Esophagus squamous epithelium (tissue), 5 donors: ENCODE measurements at places on chromosomes 12 and 14. TPM values are rescaled to one million over a fixed set of nuclear protein-coding genes. Genes with fewer than 3 reads are reported as not detected.

TAS2R20 gene
- 2.3 TPM for total RNA-seq

TSPAN19 gene
- total RNA-seq = not detected

AQP5 gene
- total RNA-seq = 18.4 TPM

TAS2R14 gene
- 1.2 TPM for total RNA-seq

MAP3K9 gene
- 15.4 TPM for total RNA-seq

PRB2 gene
- total RNA-seq = not detected

IQSEC3 gene
- total RNA-seq = 0.95 TPM

GRCh38 chr12:48031135-48031960 is 27.1 kb upstream of the COL2A1 start:
- no peaks in the 10 kb centered on the region for H3K4me1 ChIP-seq
- H3K27me3 ChIP-seq = no peaks in the 10 kb centered on the region
- H3K4me3 ChIP-seq = no peak overlapping the region
- H3K27ac ChIP-seq = no peak overlapping the region

DNA sequence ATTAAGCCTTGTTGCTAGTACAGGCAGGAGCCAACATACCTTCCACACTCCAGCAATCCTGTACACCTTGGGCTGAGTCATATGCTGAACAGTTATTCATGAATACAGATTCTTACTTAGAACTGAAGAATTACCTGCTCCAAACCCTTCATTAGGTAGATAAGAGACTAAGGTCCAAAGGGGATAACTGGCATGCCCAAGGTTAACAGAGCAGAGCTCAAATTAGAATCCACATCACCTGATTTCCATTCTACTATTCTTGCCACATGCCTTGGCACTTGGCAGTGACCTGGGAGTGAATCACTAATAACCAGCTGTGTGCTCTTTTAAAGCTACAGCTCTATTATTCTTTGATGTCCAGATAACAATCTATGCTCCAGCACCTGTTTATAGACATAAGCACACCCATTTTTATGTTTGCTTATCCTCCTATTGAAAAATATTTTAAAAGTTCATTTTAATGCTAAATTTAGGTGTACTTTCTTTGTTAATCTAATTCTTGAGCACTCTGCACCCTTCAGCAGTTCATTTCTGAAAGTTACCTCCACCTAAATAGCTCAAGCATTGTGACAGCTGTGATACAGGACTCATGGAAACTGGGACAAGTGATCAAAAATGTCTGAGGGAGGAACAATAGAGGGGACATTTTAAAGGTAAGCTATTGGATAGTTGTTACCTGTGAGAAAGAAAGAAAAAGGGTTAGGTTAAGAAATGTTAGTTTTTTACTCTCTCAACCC is 19.4 kb downstream of the LPCAT3 start:
- H3K27ac ChIP-seq = peak overlapping the region; percentile 5
- H3K4me1 ChIP-seq = peaks cover 8% of the 10 kb centered on the region
- no peaks in the 10 kb centered on the region for H3K36me3 ChIP-seq
- no peak overlapping the region for H3K4me3 ChIP-seq

DNA sequence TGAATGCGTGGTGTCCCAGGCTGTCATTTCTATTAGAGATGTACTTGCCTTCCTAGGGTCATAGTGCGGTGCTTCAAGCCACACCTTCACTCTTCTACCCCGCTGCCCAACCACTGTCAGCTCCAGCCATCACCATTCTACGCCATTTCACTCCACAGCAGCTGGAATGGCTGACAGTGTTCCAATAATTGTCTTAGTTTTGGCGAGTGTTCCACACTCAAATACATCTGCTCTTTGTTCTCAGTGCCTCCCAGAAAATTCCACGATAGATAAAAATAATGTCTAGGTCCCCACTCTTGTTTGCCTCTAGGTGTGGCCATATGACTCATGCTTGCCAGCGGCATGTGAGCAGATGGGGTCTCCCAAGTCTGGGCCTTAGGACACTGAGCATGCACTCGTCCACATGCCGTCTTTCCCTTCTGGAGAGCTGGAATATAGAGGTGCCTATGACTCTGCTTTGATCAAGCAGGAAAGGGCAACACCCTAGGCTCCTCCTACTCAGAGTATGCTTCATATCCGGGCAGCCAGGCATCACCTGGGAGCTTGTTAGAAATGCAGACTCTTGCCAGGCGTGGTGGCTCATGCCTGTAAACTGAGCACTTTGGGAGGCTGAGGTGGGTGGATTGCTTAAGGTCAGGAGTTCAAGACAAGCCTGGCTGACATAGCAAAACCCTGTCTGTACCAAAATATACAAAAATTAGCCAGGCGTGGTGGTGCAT is 163.0 kb downstream of the BRMS1L start:
- H3K36me3 ChIP-seq = no peaks in the 10 kb centered on the region
- H3K27ac ChIP-seq = no peak overlapping the region
- no peak for DNase-seq
- no peaks in the 10 kb centered on the region for H3K27me3 ChIP-seq

DNA sequence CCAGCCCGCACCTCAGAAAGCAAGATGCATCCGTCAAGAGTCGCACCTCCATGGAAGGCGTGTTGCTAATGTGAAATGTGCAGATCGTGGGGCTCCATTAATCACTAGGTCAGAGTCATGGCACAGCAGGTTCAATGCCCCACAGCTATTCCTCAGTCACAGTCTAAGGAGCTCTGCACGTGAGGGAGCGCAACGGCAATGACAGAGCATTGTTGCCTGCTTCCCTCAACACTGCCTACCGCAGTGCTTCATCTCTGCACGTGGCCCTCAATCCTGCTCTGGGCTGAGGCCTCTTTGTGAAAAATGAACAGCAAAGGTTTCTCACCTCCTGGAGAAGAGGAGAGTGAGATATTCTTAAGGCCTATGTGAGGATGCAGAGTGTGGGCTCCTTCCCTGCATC is 995.2 kb upstream of the TMEM132C start:
- no peak overlapping the region for H3K27ac ChIP-seq
- H3K4me3 ChIP-seq = no peak overlapping the region
- no peaks in the 10 kb centered on the region for H3K27me3 ChIP-seq
- H3K4me1 ChIP-seq = no peaks in the 10 kb centered on the region
- DNase-seq = no peak
- no peaks in the 10 kb centered on the region for H3K36me3 ChIP-seq

DNA sequence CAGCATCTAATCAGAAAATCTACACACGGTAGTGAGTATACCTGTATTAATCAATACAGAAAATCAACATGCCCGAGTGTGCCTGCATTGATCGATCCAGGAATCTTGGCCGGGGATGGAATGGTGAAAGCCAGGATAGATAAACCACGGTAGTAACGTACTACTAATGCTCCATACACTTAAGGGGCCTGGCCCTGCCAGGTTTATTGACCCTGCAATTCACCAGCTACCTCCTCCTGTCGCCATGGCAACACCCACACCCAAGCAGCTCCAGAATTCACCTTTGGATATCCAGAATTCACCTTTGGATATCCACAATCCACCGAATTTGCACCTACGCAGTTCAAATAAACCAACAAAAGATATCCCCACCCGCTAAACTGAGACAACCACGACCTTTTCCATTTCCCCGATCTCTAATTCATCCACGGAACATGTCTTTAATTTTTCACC is 14.8 kb upstream of the CALM1 start:
- no peaks in the 10 kb centered on the region for H3K27me3 ChIP-seq
- peak overlapping the region; percentile 51 for H3K4me3 ChIP-seq
- peak overlapping the region; percentile 100 for H3K27ac ChIP-seq
- H3K4me1 ChIP-seq = peaks cover 34% of the 10 kb centered on the region
- no peak for DNase-seq

GRCh38 chr12:122980183-122981035 is at the start of gene ARL6IP4:
Gene ARL6IP4 (plus strand): TSS chr12:122980681. CDS start chr12:122981140, 459 bp downstream.
- H3K36me3 ChIP-seq = no peaks in the 10 kb centered on the region
- peak within 1 kb of the TSS; percentile 98 for H3K4me3 ChIP-seq
- no peaks in the 10 kb centered on the region for H3K27me3 ChIP-seq
- DNase-seq = no peak

GRCh38 chr12:12121061-12121460 is 50.3 kb downstream of the BCL2L14 start:
- H3K36me3 ChIP-seq = peaks cover 13% of the 10 kb centered on the region
- H3K27me3 ChIP-seq = no peaks in the 10 kb centered on the region
- H3K4me1 ChIP-seq = no peaks in the 10 kb centered on the region

GRCh38 chr12:3307389-3307788 is 183.6 kb upstream of the PRMT8 start:
- no peaks in the 10 kb centered on the region for H3K36me3 ChIP-seq
- no peak for DNase-seq
- no peak overlapping the region for H3K4me3 ChIP-seq
- peaks cover 40% of the 10 kb centered on the region for H3K4me1 ChIP-seq

GRCh38 chr12:106740818-106741217 is 33.7 kb upstream of the RIC8B start:
- H3K36me3 ChIP-seq = no peaks in the 10 kb centered on the region
- no peaks in the 10 kb centered on the region for H3K4me1 ChIP-seq
- no peak overlapping the region for H3K4me3 ChIP-seq
- H3K27me3 ChIP-seq = peaks cover 63% of the 10 kb centered on the region

- H3K4me3 ChIP-seq = no peak overlapping the region
- peaks cover 28% of the 10 kb centered on the region for H3K36me3 ChIP-seq
- no peak overlapping the region for H3K27ac ChIP-seq
- H3K4me1 ChIP-seq = no peaks in the 10 kb centered on the region
- DNase-seq = no peak
- H3K27me3 ChIP-seq = no peaks in the 10 kb centered on the region
These were observed 30.0 kb downstream of the ZFYVE1 start for GRCh38 chr14:72996916-72997315.

- no peaks in the 10 kb centered on the region for H3K4me1 ChIP-seq
- H3K27me3 ChIP-seq = peaks cover 4% of the 10 kb centered on the region
- no peak overlapping the region for H3K27ac ChIP-seq
- H3K4me3 ChIP-seq = no peak overlapping the region
- no peak for DNase-seq
These were observed 24.4 kb downstream of the CYP46A1 start for GRCh38 chr14:99708449-99708848.

DNA sequence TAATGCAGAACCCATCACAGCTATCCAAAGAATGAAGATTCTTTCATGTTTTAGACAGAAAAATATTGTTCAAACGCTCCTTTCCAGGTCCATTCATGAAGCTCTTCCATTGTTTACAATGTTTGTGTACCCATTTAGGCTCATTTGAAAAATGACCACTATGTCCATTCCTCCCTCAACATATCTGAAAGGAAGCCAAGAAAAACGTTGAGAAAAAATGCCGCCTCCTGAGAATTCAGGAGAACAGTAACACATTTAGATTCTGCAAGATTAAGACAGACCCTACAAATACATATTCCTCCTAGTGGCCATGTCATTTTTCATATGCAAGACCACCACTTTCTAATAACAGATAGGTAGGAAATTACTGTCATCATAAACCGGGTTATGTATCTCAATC is 124.4 kb downstream of the SLC25A21 start:
- no peaks in the 10 kb centered on the region for H3K27me3 ChIP-seq
- no peak for DNase-seq
- no peak overlapping the region for H3K4me3 ChIP-seq
- H3K36me3 ChIP-seq = no peaks in the 10 kb centered on the region
- no peak overlapping the region for H3K27ac ChIP-seq

DNA sequence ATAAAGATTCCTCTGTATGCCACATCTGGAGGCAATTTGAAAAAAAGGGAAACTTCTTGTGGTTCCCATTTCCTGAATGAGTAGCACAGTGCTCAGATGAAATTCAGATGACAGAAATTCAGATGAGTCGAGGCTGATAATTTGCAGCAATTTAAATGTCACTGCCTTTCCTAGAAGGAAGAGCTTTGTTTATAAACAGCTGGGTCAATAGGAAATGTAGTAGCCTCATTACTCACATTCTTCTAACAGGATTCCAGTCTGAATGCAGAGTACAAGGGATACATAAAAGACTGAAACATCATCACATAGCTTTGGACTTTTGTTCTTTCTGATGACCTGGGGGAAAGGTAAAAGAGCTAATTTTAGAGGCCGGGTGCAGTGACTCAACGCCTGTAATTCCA is 11.3 kb upstream of the DACT1 start:
- H3K36me3 ChIP-seq = no peaks in the 10 kb centered on the region
- H3K4me1 ChIP-seq = no peaks in the 10 kb centered on the region
- H3K4me3 ChIP-seq = no peak overlapping the region
- no peak for DNase-seq
- no peak overlapping the region for H3K27ac ChIP-seq

GRCh38 chr12:116247377-116247776 is 30.1 kb downstream of the MED13L start:
- no peak overlapping the region for H3K4me3 ChIP-seq
- H3K27ac ChIP-seq = no peak overlapping the region
- no peak for DNase-seq
- H3K27me3 ChIP-seq = no peaks in the 10 kb centered on the region
- H3K4me1 ChIP-seq = peaks cover 67% of the 10 kb centered on the region

DNA sequence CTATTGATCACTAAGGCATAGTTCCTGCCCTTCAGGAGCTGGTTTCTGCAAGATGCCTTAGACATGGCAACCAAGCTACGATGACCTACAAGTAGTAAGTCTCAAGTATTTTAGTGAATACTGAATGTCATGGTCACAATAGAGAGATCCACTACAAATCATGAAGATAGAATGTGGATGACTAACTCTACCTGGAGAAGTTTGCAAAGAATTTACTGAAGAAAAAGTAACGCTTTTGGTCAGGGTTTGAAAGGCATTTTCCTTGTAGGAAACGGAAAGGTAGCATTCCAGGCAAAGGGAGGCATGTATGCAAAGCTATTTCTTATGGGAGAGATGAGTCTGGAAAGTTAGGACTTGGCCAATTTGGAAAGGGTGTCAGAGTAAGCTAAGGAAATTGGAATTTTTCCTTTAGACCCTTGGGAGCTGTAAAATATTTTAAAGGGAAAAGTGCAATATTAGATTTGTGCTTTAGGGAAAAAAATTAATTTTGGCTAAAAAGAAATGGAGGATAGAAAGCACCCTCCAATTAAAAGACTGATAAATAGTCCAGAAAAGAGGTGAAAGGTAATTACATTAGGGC is 377.5 kb downstream of the EGLN3 start:
- no peaks in the 10 kb centered on the region for H3K36me3 ChIP-seq
- DNase-seq = no peak

DNA sequence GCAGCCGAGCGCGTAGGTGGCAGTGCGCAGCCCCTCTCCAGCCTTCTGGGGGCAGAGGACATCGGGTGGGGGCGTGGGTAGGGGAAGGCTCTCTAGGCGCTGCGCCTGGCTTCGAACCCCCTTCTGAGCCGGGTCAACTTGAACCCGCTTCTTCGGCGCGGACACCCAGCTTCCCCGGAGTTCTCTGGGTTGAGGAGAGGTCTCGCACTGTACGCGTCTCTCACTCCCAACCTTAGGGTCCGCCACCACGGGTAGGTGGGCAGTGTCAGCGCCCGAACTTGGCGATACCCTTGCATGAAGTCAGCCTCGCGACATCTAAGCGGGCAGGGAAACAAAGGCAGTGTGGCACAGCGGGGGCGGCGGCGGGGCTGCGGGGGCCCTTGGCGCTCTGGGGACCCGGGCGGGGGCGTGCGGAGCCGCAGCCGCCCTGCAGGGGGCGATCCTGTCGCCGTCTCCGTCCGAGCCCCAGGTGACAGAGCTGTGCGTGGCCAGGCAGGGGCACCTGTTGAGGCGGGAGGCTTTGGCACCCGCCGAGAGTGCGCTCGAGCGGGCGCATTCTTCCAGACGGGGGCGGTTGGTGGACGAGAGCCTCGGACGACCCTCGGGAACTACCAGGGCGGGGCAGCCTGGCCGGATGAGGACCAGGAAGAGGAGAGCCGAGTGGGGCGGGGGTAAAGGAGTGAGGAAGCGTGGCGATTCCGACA is 1.1 kb downstream of the GALNT16 start:
- H3K27ac ChIP-seq = peak overlapping the region; percentile 59
- no peaks in the 10 kb centered on the region for H3K36me3 ChIP-seq
- peak overlapping the region; percentile 49 for H3K4me3 ChIP-seq
- peaks cover 26% of the 10 kb centered on the region for H3K4me1 ChIP-seq
